Panc1 (cell line): ENCODE measurements at places on chromosomes 12 and 14.

- no peak for DNase-seq
Observed at GRCh38 chr14:103606963-103607668, 21.9 kb upstream of the KLC1 start.

DNA sequence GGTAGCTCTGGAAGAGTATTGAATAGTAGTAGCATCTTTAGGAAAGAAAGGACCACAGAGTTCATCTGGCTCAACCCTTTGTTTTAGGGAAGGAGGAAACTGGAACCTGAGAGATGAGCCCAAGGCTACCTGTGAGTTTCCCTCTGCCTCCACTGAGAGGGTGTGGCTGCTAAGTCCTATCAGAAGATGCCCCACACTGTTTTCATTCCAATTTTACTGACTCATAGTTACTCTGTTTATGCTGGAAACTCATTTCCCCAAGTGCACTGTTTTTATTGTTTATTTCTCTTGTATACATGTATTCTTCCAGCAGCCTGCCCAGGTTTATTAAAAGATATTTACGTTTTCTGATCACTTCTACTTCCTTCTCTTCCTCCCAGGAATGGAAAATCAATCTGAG, 127.4 kb upstream of the ARHGAP5 start:
- DNase-seq: no peak

GRCh38 chr12:133130808-133131128, 341 bp downstream of the ZNF10 start:
- DNase-seq: no peak

DNA sequence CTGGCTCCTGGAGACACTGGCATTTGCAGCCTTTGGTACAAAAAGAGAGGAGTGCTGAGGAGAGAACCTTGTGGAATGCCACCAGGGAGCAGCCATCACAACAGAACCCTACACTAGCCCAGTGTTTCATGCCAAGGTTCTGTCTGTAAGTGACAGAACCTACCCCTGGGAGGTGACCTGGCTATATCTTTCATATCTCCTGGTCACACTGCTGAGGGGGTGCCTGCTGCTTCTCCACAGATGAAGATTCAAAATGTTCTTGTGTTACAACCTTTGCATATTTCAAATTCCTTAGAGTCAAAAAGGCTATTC, 12.7 kb upstream of the EIF4B start:
- DNase-seq: no peak

GRCh38 chr12:127035011-127035879, 1231.7 kb upstream of the TMEM132C start:
- no peak for DNase-seq

GRCh38 chr12:125053821-125054220, 11.4 kb upstream of the AACS start:
- DNase-seq: no peak

DNA sequence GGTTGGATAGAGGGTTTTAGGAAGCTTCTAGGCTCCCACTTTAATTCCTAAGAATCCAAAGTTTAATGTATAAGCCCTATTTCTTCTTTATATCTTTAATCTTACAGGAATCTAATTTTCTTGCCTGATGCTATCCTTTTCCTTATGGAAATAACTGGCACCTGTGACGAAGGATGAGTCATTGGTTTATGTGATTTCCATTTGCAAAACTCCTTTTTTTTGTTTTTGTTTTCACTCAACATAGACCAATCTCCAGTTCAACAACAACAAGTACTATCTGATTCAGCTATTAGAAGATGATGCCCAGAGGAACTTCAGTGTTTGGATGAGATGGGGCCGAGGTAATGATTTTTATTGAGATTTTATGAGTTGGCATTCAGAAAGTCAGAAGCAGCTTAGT, 6.8 kb downstream of the PARP2 start:
- no peak for DNase-seq
